ENCODE measurements at places on chromosomes 1 and 21.
A peak's percentile ranks its signal among the peaks of the same experiment; 100 is the strongest.

- H3K4me1 ChIP-seq: no peaks in the 10 kb centered on the region
- no peak for DNase-seq
- no peaks in the 10 kb centered on the region for H3K27me3 ChIP-seq
- no peaks in the 10 kb centered on the region for H3K36me3 ChIP-seq
These were observed 56.0 kb upstream of the C1orf21 start for GRCh38 chr1:184330875-184331274.

- H3K36me3 ChIP-seq: no peaks in the 10 kb centered on the region
- no peak overlapping the region for H3K27ac ChIP-seq
- DNase-seq: no peak
- H3K4me1 ChIP-seq: no peaks in the 10 kb centered on the region
- H3K27me3 ChIP-seq: no peaks in the 10 kb centered on the region
These were observed 52.8 kb upstream of the EDN2 start for GRCh38 chr1:41537251-41537650.

GRCh38 chr21:46457801-46458314 lies 833 bp upstream of the DIP2A start:
- H3K27me3 ChIP-seq: no peaks in the 10 kb centered on the region
- H3K27ac ChIP-seq: peak overlapping the region; percentile 94
- peak overlapping the region; percentile 93 for H3K4me3 ChIP-seq
- H3K36me3 ChIP-seq: peaks cover 19% of the 10 kb centered on the region

GRCh38 chr1:36303650-36304360 lies 2.4 kb upstream of the SH3D21 start:
- peak overlapping the region; percentile 37 for H3K27ac ChIP-seq
- H3K27me3 ChIP-seq: no peaks in the 10 kb centered on the region
- no peak for DNase-seq

DNA sequence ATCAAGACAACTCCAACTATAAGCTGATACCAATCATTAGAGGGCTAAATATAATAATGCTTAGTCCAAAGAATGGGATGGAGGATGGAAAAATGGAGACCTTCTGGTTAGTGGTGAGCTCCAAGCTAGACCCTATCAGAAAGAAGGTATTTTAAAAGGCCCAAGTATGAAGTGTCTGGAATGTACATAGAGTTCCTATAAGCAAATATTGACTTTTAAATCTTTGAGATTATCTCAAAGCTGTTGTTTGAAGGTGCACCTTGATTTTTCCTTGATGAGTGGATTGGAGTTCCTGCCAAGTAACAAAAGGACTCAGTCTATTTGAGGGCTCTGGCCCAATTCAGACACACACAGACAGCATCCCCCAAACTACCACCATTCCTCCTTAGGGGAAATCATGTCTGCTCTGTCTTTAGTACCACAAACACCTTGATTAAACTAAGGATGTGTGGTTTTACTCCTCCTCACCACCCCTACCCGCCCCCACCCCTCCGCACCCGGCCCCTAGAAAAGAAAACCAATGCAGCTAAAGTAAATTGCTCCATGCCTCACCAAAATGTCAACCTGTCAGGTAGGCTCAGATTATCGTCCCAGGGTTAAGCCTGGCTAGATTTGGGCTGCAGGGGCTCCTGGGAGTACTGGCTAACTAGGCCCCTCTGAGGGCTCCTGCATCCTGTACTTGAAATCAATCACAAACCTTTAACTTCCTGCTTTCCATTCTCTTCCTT lies 59.4 kb downstream of the CDC7 start:
- no peak overlapping the region for H3K4me3 ChIP-seq
- H3K27me3 ChIP-seq: no peaks in the 10 kb centered on the region
- DNase-seq: no peak
- H3K27ac ChIP-seq: no peak overlapping the region
- peaks cover 3% of the 10 kb centered on the region for H3K4me1 ChIP-seq

DNA sequence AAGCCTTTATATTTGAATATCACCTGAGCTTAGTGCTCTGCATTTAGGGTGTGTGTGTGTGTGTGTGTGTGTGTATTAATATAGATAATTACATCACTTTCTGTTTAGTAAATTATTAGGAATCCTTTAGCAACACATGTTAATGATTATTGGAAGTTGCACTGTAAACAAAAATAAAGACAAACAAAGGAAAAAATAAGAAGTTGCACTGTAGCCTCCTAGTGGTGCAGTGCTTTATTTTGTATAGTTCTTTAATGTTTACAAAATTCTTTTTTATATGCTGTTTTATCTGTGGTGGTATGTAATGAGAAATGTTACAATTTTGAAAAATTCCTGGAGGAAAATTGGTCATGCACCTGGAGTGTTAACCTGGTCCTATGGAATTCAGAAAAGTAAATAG lies 69.2 kb downstream of the UBE4B start:
- DNase-seq: no peak
- H3K4me1 ChIP-seq: no peaks in the 10 kb centered on the region
- no peak overlapping the region for H3K27ac ChIP-seq
- no peaks in the 10 kb centered on the region for H3K27me3 ChIP-seq
- peaks cover 39% of the 10 kb centered on the region for H3K36me3 ChIP-seq
- no peak overlapping the region for H3K4me3 ChIP-seq

DNA sequence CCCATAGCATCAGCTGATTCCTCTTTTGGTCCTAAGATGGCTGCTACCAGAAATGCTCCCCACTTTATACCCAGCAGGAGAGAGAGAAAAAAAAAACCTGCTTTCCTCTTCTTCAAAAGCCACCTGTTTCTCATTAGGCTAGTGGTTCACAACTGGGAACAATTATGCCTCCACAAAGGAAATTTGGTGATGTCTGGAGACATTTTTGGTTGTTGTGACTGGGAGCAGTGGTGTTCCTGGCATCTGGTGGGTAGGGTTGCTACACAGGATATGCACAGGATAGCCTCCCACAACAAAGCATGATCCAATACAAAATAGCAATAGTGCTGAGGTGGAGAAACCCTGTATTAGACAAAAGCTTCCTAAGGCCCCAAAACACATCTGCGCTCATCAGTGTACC lies 38.5 kb upstream of the SGIP1 start:
- no peaks in the 10 kb centered on the region for H3K4me1 ChIP-seq
- H3K27me3 ChIP-seq: no peaks in the 10 kb centered on the region
- H3K4me3 ChIP-seq: no peak overlapping the region

GRCh38 chr21:42515708-42516502 lies 2.3 kb downstream of the SLC37A1 start:
- H3K36me3 ChIP-seq: peaks cover 29% of the 10 kb centered on the region
- peaks cover 14% of the 10 kb centered on the region for H3K27me3 ChIP-seq
- peaks cover 47% of the 10 kb centered on the region for H3K4me1 ChIP-seq
- DNase-seq: no peak
- peak overlapping the region; percentile 75 for H3K27ac ChIP-seq

DNA sequence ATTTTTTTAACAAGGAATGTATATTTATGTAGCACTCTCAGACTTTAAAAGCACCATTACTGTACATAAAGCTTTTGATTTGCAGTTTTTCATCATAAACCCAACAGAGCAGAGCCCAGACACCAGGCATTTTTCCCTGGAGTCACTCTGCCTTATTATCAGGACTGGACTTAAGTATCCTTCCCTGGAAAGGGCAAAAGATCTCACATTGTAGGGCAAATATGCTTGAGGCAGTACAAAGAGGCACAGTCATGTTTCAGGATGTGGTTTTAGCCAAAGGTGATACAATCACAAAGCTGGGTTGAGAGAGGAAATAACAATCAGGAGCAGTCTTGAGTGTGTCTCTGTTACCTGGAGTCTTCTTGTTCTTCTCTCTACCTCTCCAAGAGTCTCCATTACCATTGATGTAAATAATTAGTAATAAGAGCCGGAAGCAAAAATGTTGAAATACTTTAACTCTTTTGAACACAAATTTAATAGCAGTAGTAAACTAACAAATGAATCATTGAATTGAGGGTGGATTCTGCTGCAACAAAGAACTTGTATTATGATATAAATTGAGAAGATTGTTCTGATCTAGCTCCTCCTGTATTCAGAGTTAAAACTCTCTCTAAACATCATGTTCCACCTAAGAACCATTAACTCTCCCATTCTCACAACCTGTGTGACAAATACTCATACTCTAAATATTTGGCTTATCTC lies 160.5 kb downstream of the LTN1 start:
- no peak overlapping the region for H3K27ac ChIP-seq
- H3K36me3 ChIP-seq: no peaks in the 10 kb centered on the region
- no peak for DNase-seq
- H3K27me3 ChIP-seq: no peaks in the 10 kb centered on the region

- no peaks in the 10 kb centered on the region for H3K27me3 ChIP-seq
- H3K4me1 ChIP-seq: no peaks in the 10 kb centered on the region
- H3K27ac ChIP-seq: no peak overlapping the region
- H3K36me3 ChIP-seq: no peaks in the 10 kb centered on the region
- no peak for DNase-seq
- H3K4me3 ChIP-seq: no peak overlapping the region
These were observed 189.6 kb upstream of the ST6GALNAC5 start for GRCh38 chr1:76677416-76678405.

DNA sequence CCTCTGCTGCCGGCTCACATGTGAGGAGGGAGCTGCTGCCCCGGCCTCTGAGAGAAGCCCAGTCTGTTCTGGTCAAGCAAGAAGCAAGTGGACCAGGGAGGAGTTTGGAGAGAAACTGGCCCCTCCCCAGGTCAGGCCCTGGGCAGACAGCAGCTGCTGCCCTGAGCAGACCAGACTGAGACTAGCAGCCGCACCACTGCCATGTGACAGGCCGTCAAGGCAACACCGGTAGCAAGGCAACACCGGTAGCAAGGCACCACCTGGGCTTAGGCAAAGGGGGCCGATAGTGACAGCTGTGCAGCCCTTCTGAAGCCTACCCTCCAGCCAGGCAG lies 50.3 kb downstream of the ARHGEF16 start:
- H3K27me3 ChIP-seq: no peaks in the 10 kb centered on the region
- no peak overlapping the region for H3K27ac ChIP-seq
- no peak for DNase-seq
- no peak overlapping the region for H3K4me3 ChIP-seq

- no peak for DNase-seq
- H3K4me1 ChIP-seq: peaks cover 19% of the 10 kb centered on the region
- no peaks in the 10 kb centered on the region for H3K36me3 ChIP-seq
- H3K27ac ChIP-seq: no peak overlapping the region
These were observed 6.0 kb upstream of the PLA2G2C start for GRCh38 chr1:20192364-20192763.

- H3K36me3 ChIP-seq: peaks cover 70% of the 10 kb centered on the region
- no peak overlapping the region for H3K4me3 ChIP-seq
- DNase-seq: no peak
- H3K27ac ChIP-seq: no peak overlapping the region
- no peaks in the 10 kb centered on the region for H3K4me1 ChIP-seq
These were observed 17.6 kb downstream of the ATP8B2 start for GRCh38 chr1:154342836-154343472.

GRCh38 chr1:53949023-53949990 lies 3.2 kb downstream of the LRRC42 start:
- peaks cover 19% of the 10 kb centered on the region for H3K36me3 ChIP-seq
- peak; percentile 44 for DNase-seq
- H3K4me3 ChIP-seq: no peak overlapping the region
- peak overlapping the region; percentile 47 for H3K27ac ChIP-seq
- peaks cover 52% of the 10 kb centered on the region for H3K4me1 ChIP-seq
- no peaks in the 10 kb centered on the region for H3K27me3 ChIP-seq

DNA sequence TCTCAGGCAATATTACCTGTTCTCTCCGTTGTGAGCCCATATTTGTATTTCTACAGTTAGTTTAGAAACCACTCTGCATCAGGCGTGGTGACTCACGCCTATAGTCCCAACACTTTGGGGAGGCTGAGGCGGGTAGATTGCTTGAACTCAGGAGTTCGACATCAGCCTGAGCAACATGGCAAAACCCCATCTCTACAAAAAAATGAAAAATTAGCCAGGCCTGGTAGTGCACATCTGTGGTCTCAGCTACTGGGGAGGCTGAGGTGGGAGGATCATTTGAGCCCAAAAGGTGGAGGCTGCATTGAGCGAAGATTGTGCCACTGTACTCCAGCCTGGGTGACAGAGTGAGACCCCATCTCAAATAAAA lies 19.7 kb upstream of the ID3 start:
- H3K36me3 ChIP-seq: peaks cover 7% of the 10 kb centered on the region
- H3K27me3 ChIP-seq: no peaks in the 10 kb centered on the region
- no peak overlapping the region for H3K4me3 ChIP-seq
- no peak overlapping the region for H3K27ac ChIP-seq
- no peak for DNase-seq
- peaks cover 29% of the 10 kb centered on the region for H3K4me1 ChIP-seq

DNA sequence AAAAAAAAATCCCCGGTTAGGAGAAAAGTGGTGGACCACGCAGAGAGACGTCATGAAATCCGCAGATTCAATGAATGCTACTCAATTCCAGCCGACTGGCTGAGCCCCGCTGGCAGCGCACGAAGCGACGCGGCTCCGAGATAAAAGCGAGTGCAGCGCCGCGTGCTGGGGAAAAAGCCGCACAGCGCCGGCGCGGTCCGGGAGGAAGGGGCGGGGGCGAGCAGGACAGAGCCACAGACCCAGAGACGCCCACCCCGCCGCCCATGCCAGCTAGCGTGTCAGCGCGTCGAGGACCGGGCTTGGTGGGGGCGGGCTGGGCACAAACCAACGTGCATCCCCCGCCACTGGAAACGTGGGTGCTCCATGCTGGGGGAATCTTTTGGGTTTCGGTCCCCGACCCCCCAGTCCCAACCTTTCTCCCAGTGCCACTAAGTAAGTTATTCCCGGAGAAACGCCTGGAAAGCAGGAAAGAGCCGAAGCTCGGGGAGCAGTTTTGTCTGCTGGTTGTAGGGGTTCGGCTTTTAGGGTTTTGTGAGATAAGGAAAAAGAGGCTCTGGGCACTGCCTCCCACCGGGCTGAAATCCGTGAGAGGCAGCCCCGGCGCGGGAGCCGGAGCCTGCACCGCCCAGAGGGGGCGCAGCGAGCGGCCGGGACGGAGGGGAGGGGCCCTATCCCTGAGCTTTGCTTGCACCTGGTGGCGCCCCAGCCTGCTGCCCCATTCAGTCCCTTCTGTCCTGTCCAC lies at the start of gene KCNJ6:
Gene KCNJ6, minus strand, starts transcription at position 148 of the 742 bp plus-strand sequence. CDS start 75,775 bp downstream, outside the sequence.
- peaks cover 39% of the 10 kb centered on the region for H3K4me1 ChIP-seq
- no peaks in the 10 kb centered on the region for H3K36me3 ChIP-seq
- peak; percentile 87 for DNase-seq
- peak within 1 kb of the TSS; percentile 86 for H3K4me3 ChIP-seq
- H3K27ac ChIP-seq: 0 out of 2 replicates have a peak within 1 kb of the TSS, but pooled peaks have one; percentile 39
- H3K27me3 ChIP-seq: peaks cover 34% of the 10 kb centered on the region

GRCh38 chr1:194289569-194290266 lies 1103.3 kb upstream of the B3GALT2 start:
- no peak for DNase-seq
- H3K36me3 ChIP-seq: no peaks in the 10 kb centered on the region
- peaks cover 33% of the 10 kb centered on the region for H3K27me3 ChIP-seq
- peaks cover 21% of the 10 kb centered on the region for H3K4me1 ChIP-seq

- H3K36me3 ChIP-seq: peaks cover 34% of the 10 kb centered on the region
- H3K4me3 ChIP-seq: no peak overlapping the region
- no peaks in the 10 kb centered on the region for H3K4me1 ChIP-seq
- H3K27me3 ChIP-seq: no peaks in the 10 kb centered on the region
- H3K27ac ChIP-seq: no peak overlapping the region
- no peak for DNase-seq
These were observed 14.8 kb upstream of the METTL18 start for GRCh38 chr1:169809370-169810095.

GRCh38 chr1:232328486-232329102 lies 301.3 kb downstream of the SIPA1L2 start:
- no peaks in the 10 kb centered on the region for H3K4me1 ChIP-seq
- peaks cover 17% of the 10 kb centered on the region for H3K36me3 ChIP-seq
- DNase-seq: no peak

GRCh38 chr1:206957639-206958038 lies 11.4 kb upstream of the PIGR start:
- H3K27ac ChIP-seq: no peak overlapping the region
- no peaks in the 10 kb centered on the region for H3K36me3 ChIP-seq
- H3K4me3 ChIP-seq: no peak overlapping the region
- H3K27me3 ChIP-seq: peaks cover 4% of the 10 kb centered on the region
- no peaks in the 10 kb centered on the region for H3K4me1 ChIP-seq

GRCh38 chr21:45322960-45323461 lies 35.3 kb upstream of the POFUT2 start:
- no peaks in the 10 kb centered on the region for H3K36me3 ChIP-seq
- peaks cover 11% of the 10 kb centered on the region for H3K4me1 ChIP-seq
- no peak overlapping the region for H3K4me3 ChIP-seq
- no peaks in the 10 kb centered on the region for H3K27me3 ChIP-seq
- no peak overlapping the region for H3K27ac ChIP-seq
